ENCODE measurements at places on chromosomes 11 and 22.

GRCh38 chr22:33117821-33118220 is 59.6 kb upstream of the SYN3 start:
- DNase-seq, result no peak

GRCh38 chr11:11866203-11866602 is 24.4 kb downstream of the USP47 start:
- DNase-seq, result peak; percentile 82

DNA sequence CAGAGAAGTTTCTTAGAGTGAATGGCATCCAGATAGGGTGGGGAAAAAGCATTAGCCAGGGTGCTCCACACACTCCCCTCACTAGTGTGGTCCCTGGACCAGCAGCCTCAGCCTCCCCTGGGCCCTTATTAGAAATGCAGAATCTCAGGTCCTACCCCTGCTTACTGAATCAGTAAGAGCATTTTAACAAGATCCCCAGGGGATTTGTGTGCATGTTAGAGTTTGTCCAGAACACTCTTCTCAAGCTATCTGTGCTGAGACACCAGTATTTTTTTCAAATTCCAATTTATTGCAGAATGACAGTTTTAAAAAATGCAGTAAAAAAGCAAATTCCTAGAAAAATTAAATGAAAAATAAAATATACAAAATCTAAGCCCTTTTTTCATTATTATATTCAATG is 123.1 kb downstream of the MIAT start:
- no peak for DNase-seq

DNA sequence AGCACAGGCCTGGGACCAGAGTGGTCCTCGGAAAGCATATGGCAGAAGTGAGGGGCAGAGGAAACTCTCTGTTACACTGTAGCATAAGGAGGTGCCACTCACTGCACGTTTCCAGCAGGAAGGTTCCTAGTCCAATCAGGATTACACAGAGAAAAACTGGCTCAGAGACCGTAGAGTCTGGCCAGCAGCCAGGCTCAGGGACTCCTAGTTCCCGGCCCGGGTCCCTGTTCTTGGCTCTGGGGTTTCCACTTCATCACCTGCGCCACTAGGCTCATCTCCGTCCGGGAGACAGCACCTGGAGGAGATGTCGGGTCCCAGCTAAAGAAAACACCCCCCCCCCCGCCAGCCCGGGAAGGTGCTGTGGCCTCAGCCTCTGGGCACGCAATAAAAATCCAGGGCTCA is 1.1 kb downstream of the TTLL12 start:
- peak; percentile 54 for DNase-seq

- DNase-seq, result no peak
Measured at GRCh38 chr11:43923406-43924111, 18.9 kb upstream of the C11orf96 start.

- DNase-seq, result no peak
Measured at GRCh38 chr11:16909359-16910035, 104.7 kb downstream of the PLEKHA7 start.

DNA sequence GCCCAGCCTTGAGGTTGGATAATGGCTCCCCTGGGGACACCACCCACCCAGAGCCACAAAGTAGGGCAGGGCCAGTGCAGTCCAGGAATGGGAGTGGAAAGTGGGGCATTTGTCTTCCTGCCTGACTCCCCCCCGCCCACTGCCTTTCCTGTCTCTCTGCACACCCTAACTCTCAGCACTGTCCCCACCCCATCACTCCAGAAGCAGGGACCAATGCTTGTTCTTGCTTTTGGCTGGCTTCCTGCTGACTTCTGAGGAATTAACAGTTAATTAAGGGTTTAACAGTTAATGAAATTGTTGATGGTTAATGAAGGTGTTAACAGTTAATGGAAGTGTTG is 4.7 kb downstream of the PITPNM1 start:
- DNase-seq, result no peak

GRCh38 chr22:45273452-45274075 is 11.2 kb upstream of the UPK3A start:
- no peak for DNase-seq

DNA sequence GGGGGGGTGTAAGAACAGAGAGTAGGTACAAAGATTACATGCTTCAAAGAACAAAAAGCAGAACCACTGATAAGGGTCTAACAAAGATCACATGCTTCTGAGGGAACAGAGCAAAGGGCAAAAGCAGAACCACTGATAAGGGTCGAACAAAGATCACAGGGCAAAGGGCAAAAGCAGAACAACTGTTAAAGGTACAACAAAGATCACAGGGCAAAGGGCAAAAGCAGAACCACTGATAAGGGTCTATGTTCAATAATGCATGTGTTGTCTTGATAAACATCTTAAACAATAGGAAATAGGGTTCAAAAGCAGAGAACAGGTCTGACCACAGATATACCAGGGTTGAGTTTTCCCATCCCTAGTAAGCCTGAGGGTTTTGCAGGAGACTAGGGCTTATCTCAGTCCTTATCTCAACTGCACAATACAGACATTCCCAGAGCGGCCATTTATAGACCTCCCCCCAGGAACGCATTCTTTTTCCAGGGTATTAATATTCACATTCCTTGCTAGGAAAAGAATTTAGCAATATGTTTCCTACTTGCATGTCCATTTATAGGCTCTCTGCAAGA is 81.9 kb upstream of the PGR start:
- no peak for DNase-seq

DNA sequence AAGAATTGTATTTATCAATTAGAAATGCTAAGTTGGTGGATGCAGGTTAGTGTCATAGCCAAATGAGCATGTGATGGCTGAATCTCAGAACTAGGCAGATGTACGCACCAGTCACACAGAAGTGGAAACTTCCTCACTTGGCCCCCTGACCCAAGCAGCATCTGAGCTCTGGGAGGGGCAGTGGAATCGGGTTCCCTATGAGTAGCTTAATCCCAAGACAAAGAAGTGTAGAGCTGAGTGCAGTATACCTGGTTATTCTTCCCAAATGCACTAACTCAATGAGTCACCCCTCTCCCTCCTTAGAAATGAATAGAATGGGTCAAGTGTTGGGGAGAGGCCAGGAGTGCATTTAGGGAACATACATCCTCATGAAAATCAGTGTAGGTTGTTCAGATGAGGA is 224.6 kb downstream of the FAT3 start:
- no peak for DNase-seq

GRCh38 chr22:41243361-41243760 is 2.6 kb upstream of the CHADL start:
- DNase-seq, result no peak

GRCh38 chr22:19196841-19197612 is 18.5 kb upstream of the SLC25A1 start:
- no peak for DNase-seq

DNA sequence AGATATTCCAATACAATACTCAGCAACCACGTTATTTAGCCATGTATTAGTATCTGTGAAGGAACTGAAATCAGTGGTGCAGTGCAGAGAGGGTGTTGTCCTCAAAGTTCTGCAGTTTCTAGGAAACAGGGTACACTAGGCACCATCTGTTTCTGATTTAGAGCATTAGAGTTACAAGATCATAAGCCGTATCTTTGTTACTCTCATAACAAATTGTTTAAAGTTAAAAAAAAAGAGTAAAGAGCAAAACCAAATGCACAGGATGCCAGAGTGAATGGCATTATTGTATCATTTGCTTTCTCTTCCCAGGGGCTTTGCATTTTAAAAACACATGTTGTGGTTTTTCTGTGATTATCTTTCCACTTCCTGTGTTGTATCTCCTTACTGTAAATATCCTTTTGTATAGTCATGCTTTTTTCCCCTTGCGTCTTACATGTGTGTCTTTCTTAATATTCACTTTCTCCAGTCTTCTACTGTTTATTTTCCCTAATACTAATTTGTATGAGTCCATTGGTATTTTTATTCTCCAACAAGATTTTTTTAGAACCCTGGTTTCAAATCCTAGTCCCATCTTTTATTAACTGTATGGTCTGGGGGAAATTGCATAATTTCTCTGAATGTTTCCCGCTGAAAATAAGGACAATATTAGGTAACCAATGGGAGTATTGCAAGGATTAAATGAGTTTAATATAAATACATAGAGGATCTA is 15.2 kb upstream of the NUP160 start:
- DNase-seq, result peak; percentile 68

- no peak for DNase-seq
Measured at GRCh38 chr22:20810645-20811044, 36.7 kb downstream of the SERPIND1 start.

- DNase-seq, result peak; percentile 44
Measured at GRCh38 chr11:100687054-100687629, at the start of gene ARHGAP42. Gene ARHGAP42 (plus strand): TSS chr11:100687288. CDS start chr11:100687679, 391 bp downstream.

DNA sequence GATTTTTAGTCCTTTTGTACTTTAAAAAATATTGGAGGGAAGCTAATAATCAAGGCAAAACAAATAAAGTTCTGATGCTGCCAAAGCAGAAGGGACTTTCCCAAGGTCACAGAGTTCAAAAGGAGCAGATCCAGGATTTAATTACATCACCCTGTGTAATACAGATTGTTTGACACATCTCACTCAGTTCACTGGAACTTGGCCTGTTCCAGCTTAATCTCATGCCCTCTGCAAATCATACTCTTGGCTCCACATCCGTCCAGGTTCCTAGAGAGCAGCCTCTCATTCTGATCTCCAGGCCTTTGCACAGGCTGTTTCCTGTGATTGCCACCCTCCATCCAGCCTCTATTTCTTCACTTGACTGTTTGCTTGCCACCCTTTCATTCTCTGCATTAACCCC is 151.7 kb downstream of the SPON1 start:
- no peak for DNase-seq

GRCh38 chr22:23842599-23842998 is 3.8 kb upstream of the DERL3 start:
- no peak for DNase-seq

Measured in hematopoietic multipotent progenitor cell treated with erythropoietin and hydrocortisone succinate and interleukin-3 and kit ligand, for 8 days (in vitro differentiated cells).